ENCODE measurements at places on chromosomes 6 and 20. TPM values are rescaled to one million over a fixed set of nuclear protein-coding genes. Genes with fewer than 3 reads are reported as not detected.

Gene GGTLC1
- not detected for total RNA-seq

Gene C6orf118
- not detected for total RNA-seq

Gene SCUBE3
- total RNA-seq, result 4.3 TPM

Gene PLTP
- 30.0 TPM for total RNA-seq

Gene C20orf141
- total RNA-seq, result not detected

Gene CLIC5
- total RNA-seq, result 248 TPM

Gene BANF2
- not detected for total RNA-seq

Gene LKAAEAR1
- not detected for total RNA-seq

Gene ABRACL
- 9.8 TPM for total RNA-seq

Gene BTNL2
- not detected for total RNA-seq

All from heart left ventricle (tissue), 16 donors.